Occipital lobe (tissue), 3 donors: ENCODE measurements at places on chromosomes 5 and 9.

DNA sequence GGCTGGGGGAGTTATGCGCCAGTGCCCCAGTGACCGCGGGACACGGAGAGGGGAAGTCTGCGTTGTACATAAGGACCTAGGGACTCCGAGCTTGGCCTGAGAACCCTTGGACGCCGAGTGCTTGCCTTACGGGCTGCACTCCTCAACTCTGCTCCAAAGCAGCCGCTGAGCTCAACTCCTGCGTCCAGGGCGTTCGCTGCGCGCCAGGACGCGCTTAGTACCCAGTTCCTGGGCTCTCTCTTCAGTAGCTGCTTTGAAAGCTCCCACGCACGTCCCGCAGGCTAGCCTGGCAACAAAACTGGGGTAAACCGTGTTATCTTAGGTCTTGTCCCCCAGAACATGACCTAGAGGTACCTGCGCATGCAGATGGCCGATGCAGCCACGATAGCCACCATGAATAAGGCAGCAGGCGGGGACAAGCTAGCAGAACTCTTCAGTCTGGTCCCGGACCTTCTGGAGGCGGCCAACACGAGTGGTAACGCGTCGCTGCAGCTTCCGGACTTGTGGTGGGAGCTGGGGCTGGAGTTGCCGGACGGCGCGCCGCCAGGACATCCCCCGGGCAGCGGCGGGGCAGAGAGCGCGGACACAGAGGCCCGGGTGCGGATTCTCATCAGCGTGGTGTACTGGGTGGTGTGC, at the start of gene RXFP3:
Gene RXFP3 (plus strand): TSS at position 6 of the 636 bp plus-strand sequence. CDS start 355 bp downstream, at position 361.
- DNase-seq, result no peak

DNA sequence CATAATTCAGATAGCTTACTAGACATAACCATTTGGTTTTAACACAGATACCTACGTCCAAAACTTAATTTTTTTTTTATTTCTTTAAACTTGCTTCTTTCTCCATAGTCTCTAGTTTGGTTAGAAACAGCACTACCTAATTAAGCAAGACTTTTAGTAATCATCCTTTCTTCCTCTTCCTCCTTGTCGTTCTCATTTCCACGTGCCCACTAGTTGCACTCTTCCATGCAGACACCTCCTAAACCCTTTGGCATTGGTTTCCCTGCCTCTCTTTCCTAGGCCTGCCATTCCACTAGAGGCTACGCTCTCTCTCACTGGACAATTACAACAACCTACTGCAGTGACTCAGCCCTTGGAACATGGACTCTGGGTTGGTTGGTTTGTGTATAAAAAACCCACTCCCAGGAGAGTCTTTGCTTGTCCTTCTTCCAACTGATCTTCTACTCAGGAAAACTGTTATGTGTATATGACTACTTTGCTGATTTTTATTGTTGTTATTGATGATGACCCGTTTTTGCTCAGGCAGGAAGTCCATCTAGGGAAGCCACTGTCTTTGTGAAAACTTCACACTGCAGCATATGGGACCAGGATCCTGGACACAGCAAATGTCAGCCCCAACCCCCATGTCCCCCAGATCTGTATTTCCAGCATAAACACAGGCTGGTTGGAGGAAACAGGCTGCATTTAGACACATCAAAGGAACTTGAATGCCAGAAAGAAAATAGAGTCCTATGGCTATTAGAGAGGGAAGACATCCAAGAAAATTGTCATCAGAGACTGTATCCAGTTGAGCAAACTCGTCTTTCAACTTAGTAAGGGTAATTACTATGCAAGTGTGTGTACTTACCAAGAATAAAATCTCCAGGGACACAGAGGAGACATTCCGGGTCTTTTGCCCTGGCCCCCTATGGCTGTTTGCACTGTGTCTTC, 503.2 kb downstream of the GADD45G start:
- no peak for DNase-seq

DNA sequence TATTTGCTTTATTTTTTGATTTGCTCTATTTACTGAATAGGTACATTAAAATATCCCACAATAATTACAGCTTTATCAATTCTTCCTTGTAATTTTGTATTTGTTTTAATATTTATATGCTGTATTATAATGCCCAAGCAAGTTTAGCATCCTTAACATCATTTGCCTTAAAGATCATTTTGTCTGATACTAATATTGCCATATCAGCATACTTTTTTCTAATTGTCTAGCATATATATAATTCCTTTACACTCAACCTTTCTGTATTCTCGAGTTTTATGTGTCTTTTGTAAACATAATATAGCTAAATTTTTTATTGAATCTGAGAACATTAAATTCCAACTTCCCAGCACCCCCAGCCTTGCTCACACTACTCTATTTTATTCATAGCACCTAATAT, 64.7 kb downstream of the P4HA2 start:
- no peak for DNase-seq

DNA sequence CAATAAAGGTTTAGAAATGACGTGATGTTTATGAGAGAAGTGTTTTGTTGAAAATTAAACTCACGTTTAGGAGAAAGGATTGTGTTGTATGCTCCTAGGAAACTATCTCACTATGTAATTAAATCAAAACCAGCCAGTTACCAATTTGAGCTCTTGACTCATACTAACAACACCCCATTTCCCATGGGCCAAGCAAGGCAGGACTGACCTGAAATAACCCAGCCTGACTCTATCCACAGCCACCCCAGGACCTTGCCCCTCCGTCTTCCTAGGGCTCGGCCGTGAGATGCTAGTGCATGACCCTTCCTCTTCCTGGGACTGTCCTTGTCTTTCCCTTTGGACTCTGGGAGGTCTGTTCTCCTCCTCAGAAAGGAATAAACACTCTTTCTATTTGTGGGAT, 16.4 kb downstream of the TLR4 start:
- DNase-seq, result no peak

DNA sequence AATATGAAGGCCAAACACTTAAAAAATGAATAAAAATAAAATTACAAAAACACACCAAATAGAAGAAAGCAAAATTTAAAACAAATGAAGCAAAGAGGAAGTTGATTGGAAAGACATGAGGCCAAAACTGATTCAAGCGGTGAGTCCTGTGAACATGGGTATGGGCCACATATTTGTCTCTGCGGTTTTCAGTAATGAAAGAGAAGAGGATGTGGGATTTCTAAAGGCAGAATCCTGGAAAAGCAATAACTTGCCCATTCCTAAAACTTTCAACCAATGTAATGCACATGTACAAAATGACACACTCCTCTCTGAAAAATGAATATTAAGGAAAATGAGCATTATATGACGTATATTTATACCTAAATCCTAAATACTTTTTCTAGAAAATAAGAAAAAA, 263.7 kb downstream of the SEMA5A start:
- DNase-seq, result no peak

GRCh38 chr9:134712926-134713325, 71.3 kb downstream of the COL5A1 start:
- DNase-seq, result no peak

GRCh38 chr9:129822898-129823541, 916 bp downstream of the TOR1A start:
- DNase-seq, result peak; percentile 15

DNA sequence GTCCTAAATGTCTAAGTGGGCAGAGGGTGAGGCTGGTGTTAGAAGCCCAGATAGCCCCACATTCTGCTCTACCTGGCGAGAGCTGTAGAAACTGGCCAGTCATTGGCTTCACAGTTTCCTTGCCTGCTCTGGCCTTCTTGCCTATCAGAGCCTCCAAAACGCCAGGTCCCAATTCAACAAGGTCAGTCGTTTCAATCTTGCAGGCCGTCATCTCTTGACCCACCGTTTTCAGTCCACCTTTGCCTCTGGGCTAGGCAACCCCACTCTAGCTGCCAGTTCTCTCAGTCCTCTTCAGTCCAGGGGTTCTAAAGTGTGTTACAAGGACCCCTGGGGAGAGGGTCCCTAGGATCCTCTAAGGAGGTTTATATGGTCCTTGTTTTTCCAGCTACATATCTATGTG, 20.0 kb upstream of the TIFAB start:
- no peak for DNase-seq

- DNase-seq, result no peak
Measured at GRCh38 chr5:149251546-149251945, 20.1 kb upstream of the AFAP1L1 start.

DNA sequence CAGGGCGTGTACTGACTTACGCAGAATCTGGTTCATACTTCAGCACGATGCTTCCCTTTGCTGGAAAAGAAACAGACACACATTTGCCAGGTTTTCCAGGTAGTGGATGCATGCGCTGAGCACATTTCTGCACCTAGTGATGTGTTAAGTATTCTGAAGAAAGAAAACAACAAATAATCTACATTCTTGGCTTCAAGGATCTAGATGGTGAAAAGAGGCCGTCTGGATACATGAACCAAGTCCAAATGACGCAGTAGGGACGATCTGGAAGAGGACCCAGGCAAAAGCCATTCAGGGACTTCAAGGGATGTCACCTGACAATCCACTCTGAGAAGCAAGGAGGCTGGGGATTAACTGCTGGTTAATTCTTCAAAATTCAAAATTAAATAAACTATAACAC, 30.4 kb downstream of the NSUN2 start:
- no peak for DNase-seq

GRCh38 chr5:138574744-138575193, 432 bp downstream of the HSPA9 start:
- no peak for DNase-seq

GRCh38 chr5:171660434-171660833, 125.2 kb upstream of the SMIM23 start:
- DNase-seq, result no peak

GRCh38 chr9:32703635-32704034, 68.2 kb upstream of the TAF1L start:
- DNase-seq, result no peak

- no peak for DNase-seq
Measured at GRCh38 chr5:164139423-164139822, 634.0 kb downstream of the MAT2B start.

DNA sequence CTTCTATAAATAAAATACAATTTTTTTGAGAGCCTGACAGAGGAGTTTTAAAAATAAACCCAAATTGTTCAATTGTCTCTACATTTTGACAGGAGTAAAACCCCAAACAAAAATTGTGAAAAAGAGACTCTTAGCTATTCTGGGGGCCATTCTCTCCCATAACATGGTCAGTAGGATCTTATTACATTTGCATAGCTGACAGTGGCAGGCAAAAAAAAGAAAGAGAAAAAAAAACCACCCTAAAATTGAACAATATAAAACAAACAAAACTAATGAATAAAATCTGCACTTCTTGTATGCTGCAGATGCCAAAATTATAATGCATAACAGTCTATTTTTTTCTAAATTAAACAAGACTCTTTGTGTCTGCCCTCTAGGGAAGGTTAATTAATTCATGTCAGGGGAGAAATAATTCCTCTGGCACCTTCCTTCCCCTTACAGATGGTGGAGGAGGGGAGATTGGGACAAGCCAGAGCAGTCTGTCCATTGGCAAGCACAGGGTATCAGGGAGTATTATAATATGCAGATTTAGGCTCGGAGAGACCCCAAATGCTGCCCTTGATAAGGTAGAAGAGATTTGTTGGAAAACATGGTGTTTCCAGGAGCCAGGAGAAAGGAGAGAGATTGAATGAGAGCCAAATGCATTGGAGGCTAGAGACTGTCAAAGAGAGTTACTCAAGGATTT, 79.7 kb upstream of the CDH6 start:
- DNase-seq, result no peak

DNA sequence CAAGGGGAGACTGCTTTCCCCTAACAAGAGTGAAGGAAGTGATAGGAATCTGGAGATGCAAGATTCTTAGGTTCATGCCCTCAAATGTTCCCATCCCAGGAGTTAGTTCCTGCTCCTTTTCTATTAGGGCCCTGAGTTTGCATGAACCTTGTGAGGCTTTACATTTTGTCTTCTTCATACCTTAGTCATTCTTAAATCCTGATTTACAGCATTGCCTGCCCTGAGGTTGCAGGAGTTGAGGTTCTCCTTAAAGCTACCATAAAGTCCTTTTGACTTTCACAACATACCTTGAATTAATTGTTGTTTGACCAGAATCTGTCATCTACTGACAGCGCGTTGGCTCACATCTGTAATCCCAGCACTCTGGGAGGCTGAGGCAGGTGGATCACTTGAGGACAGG, 151.5 kb upstream of the ABCA1 start:
- no peak for DNase-seq

DNA sequence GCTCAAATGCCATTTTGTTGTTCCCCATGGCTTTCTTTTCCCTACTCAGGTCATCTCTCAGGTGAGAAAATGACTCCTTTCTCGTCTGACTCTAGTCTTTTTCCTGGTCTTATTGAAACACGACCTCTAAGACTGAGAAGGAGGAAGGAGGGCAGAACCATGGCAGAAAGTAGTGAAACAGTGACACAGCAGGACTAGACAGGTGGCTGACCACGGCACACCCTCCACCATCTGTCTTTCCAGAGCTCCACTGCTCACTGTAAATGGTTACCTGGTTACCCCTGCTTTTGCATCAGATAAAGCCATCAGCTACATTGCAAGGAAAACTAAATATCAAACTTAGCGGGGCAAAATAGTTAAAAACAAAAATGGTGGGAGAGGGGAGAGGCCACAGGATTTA, 30.9 kb downstream of the NR4A3 start:
- DNase-seq, result no peak

DNA sequence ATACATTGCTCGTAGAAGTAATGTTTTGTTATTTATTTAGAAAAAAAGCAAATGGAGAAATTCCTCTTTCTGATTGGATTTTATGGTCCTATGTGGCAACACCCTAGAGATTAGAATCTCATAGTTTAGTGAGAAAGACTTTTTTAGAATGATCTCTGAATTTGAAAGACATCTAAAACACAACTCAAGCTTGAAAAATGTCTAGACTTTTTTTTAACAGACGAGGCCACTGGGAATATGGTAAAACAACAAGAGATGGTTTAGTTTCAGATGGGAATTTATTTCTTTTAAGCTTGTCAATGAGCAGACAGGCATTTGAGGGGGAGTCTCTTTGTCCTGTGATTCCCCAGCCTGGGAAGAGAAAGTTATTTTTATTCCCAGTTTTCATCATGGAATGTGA, 122.1 kb downstream of the NTRK2 start:
- no peak for DNase-seq

DNA sequence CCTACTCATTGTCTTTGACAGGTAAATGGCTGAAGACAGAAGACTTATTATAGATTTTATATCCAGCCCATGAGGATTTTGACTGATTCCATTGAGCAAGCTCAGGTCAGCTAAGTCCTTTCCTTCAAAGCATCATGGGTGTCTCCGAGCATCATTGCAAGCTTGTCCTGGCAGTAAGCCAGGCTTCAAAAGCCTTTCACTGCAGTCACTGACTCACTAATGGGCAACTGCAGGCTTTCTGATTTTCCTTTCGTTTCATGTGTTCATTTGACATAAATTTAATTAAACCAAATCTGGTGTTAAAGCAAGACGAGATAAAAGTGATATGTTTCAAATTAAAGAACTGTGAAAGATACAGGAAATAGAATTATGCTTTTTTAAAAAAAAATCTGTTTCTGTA, 426.2 kb downstream of the ANXA1 start:
- DNase-seq, result no peak

- no peak for DNase-seq
Measured at GRCh38 chr9:18824095-18824666, 208.8 kb downstream of the SAXO1 start.

DNA sequence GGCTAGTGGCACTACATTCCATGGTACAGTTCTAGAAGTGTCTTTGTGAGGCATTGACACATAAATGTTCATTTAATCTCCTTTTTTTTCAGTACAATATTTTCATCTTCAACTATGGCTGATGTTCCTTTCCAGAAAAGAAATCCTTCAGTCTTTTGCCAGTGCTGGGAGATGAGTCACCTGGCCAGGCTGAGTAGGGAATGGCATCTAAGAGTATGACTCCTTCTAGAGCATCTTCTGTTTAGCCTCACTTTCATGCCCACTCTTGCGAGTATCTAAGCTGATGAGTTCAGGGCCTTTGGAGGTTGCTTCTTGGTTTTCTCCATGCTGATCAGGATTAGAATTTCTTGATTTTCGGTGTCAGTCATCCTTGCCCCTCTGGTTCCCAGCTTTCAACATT, 124.4 kb downstream of the SLC28A3 start:
- no peak for DNase-seq
